ENCODE measurements at places on chromosomes 5 and 9.

DNA sequence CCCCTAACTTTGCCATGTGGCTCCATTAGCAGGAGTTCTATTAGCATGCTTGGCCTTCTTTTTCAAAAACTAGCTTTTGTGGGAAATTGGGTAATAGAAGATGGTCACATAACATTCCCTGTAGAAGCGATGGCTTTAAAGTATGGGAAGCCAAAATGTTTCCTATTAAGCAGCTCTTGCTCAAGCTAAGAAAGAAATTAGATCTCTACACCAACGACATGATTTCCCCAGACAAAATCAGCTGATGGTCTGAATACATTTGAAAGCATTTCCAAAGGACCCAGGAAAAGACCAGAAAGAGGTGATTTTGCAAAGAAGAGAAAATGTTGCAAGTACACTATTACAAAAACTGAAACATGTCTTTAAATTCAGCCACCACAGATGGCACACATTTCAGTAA, 4.8 kb upstream of the NFIL3 start:
- DNase-seq = no peak

DNA sequence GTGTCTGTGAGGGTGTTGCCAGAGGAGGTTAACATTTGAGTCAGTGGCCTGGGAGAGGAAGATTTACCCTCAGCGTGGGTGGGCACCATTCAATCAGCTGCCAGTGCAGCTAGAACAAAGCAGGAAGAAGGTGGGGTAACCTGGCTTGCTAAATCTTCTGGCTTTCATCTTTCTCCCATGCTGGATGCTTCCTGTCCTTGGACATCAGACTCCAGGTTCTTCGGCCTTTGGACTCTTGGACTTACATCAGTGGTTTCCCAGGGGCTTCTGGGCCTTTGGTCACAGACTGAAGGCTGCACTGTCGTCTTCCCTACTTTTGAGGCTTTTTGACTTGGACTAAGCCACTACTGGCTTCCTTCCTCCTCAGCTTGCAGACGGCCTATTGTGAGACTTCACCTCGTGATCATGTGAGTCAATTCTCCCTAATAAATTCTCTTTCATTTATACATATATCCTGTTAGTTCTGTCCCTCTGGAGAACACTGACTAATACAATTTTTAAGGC, 38.1 kb downstream of the PBX3 start:
- DNase-seq = peak; percentile 12

GRCh38 chr5:108728566-108729241, 19.0 kb upstream of the FER start:
- DNase-seq = peak; percentile 8

GRCh38 chr5:132839426-132840301, 9.2 kb upstream of the SHROOM1 start:
- peak; percentile 56 for DNase-seq

GRCh38 chr5:177327539-177328522, 16.1 kb upstream of the MXD3 start:
- no peak for DNase-seq

DNA sequence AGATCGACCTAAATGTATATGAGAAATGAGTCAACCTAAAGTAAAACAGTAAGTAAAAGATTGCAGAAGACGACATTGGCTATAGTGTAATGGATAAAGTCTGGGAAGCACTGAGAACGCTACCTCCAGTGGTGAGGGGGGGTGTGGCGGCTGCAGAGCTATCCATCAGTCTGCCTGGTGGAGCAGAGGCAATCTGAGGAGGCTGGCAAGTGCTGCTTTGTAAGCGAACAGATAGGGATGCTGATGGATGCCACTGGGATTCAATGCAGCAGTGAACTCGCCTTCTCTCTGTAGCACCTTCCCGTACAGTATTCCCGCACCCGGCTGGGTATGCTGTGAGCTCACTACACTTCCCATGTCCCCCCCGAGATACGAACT, 261.5 kb downstream of the NSG2 start:
- no peak for DNase-seq

DNA sequence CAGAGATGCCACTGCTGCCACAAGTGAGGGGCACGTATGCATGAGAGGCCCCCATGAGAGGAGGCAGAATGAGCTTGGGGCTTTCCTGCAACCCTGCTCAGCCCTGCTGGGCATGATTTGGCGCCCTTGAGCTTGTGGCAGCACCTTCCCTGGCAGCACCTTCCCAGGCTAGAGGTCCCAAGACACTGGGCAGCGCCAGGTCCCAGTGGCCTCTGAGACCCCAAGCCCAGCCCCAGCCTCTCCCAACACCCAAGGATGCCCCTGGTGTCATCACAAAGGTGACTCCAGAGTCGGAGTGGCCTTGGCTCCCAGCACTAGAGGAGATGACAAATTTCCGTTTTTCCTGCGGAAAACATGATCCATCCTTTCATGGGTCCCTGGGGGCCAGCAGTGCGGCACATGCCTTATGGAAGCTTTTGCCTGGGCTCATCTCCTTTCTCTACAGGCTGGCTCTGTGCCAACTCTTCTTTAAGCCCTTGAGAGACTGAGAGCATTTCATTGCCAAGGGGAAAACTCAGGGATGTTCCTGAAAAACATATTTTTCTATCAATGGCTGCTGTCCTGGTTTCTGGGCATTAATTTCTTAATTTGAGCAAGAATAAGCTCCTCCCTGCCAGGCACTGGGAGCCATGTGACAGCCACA, 77.1 kb upstream of the ADAMTS2 start:
- no peak for DNase-seq

DNA sequence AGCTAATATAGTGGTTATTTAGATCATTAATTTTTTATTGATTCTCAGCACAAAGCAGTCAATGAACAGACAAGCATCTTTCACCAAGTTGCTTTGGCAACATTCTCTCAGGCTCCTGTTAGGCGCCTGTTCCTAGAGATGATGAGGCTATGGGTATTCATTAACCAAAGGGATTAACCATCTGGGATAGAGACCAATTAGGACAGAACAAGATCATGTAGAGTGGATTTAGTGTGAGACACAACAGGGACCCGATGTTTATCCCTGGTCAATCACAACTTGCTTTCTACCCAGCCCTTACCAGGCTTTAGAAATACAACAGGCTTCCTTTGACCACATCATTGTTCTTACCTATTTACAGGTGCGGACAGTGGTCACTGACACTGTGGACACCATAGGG, 82.2 kb downstream of the PJA2 start:
- DNase-seq = no peak

GRCh38 chr5:113612060-113612496, 98.6 kb downstream of the YTHDC2 start:
- peak; percentile 57 for DNase-seq

Measured in bronchial epithelial cell (primary cell).